Colonic mucosa (tissue), 4 donors: ENCODE measurements at places on chromosomes 1 and 21. TPM values are rescaled to one million over a fixed set of nuclear protein-coding genes. Genes with fewer than 3 reads are reported as not detected.

DNA sequence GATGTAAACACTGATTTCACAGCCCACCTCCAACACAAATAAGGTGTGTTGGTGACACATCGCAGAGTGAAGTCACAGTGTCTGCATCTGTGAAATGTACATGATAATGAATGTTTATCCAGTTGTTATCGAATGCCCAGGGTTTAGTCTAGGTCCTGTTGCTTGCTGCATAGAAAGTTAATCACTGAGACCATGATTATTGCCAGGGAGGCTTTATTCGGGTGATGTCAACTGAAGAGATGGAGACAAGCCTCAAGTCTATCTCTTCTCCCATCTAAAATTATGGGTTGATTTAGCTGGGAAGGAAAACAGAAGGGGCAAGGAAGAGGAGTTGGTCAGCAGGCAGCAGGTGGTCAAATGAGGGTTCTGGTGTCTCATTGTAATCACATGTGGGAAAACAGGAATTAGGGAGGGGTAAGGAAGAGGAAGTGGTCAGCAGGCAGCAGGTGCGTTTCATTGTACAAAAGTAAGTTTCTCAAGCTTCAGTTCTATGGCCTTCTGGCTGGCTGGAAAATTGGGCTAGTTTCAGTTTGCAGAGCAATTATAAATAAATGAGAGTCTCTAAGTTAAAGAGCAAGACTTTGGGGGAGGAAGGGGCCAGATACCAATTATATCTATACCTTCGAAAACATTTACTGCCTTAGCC, 146.3 kb upstream of the DNAH14 start:
- H3K27me3 ChIP-seq: no peaks in the 10 kb centered on the region
- peak overlapping the region; percentile 19 for H3K27ac ChIP-seq
- no peaks in the 10 kb centered on the region for H3K4me1 ChIP-seq
- DNase-seq: no peak
- no peaks in the 10 kb centered on the region for H3K36me3 ChIP-seq

- no peak overlapping the region for H3K27ac ChIP-seq
- no peaks in the 10 kb centered on the region for H3K4me1 ChIP-seq
- no peaks in the 10 kb centered on the region for H3K27me3 ChIP-seq
- no peak overlapping the region for H3K4me3 ChIP-seq
Observed at GRCh38 chr1:10599194-10599861, 124.6 kb downstream of the PEX14 start.

GRCh38 chr1:56017336-56017735, 562.0 kb downstream of the PLPP3 start:
- H3K4me1 ChIP-seq: no peaks in the 10 kb centered on the region
- no peak for DNase-seq
- no peaks in the 10 kb centered on the region for H3K36me3 ChIP-seq
- H3K4me3 ChIP-seq: no peak overlapping the region
- no peak overlapping the region for H3K27ac ChIP-seq
- H3K27me3 ChIP-seq: no peaks in the 10 kb centered on the region

DNA sequence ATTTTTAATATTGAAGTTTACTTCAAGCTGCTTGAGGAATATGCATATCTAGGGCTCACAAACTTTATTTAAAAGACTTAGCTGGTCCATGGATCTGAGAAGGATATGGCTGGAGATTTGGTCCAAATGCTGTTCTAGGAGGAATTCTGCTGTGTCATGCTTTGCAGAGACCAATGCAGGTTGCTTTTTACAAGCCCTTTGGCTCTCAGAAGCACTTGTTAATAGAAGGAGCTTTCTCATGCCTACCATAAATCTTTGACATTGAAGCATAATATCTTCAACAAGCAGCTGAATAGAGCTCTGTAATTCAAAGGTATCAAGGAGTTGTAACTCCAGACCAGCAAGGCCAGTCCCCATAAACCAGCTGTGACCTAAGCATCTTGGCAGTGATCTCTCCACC, 299.1 kb downstream of the HHAT start:
- H3K27me3 ChIP-seq: no peaks in the 10 kb centered on the region
- H3K4me3 ChIP-seq: no peak overlapping the region
- H3K4me1 ChIP-seq: no peaks in the 10 kb centered on the region
- DNase-seq: no peak
- H3K27ac ChIP-seq: no peak overlapping the region
- H3K36me3 ChIP-seq: no peaks in the 10 kb centered on the region

- no peak overlapping the region for H3K27ac ChIP-seq
- H3K4me1 ChIP-seq: no peaks in the 10 kb centered on the region
- H3K27me3 ChIP-seq: no peaks in the 10 kb centered on the region
- no peaks in the 10 kb centered on the region for H3K36me3 ChIP-seq
- DNase-seq: no peak
Observed at GRCh38 chr1:102219463-102219862, 222.7 kb upstream of the OLFM3 start.

- no peak for DNase-seq
- H3K36me3 ChIP-seq: no peaks in the 10 kb centered on the region
- H3K27ac ChIP-seq: peak overlapping the region; percentile 42
Observed at GRCh38 chr1:9164532-9164900, 35.6 kb upstream of the GPR157 start.

DNA sequence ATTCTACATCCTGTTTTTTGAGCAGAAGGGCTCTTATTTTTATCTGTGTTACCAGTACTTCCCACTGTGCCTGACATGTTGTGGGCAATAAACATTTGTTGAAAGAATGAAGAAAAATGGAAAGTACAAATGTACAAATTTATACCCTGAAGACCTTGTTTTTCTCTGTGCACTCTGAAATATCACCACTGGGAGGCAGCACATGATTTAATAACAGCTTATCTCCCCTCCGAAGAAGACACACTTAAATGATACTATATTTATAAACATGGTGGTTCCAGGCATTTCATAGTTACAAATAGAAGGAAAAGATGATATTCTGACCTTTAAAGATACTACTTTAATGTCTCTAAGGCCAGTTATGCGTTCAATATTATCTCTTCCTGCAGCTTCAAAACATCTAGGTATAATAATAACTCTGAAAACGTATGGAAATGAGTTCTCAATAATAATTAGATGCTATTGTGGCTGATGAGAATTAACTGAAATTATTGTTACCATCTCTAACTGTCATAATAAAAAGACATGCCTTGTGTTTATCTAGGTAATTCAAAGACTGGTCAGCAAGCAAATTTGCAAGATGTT, 12.8 kb downstream of the DYNLT5 start:
- H3K4me3 ChIP-seq: no peak overlapping the region
- no peaks in the 10 kb centered on the region for H3K4me1 ChIP-seq
- H3K27ac ChIP-seq: no peak overlapping the region
- DNase-seq: peak; percentile 59
- H3K27me3 ChIP-seq: no peaks in the 10 kb centered on the region

GRCh38 chr1:236280438-236281197, 1.1 kb downstream of the ERO1B start:
- peak; percentile 23 for DNase-seq
- no peak overlapping the region for H3K27ac ChIP-seq
- H3K36me3 ChIP-seq: no peaks in the 10 kb centered on the region
- H3K27me3 ChIP-seq: no peaks in the 10 kb centered on the region
- peak overlapping the region; percentile 90 for H3K4me3 ChIP-seq

- H3K4me3 ChIP-seq: no peak overlapping the region
- no peaks in the 10 kb centered on the region for H3K27me3 ChIP-seq
- no peak overlapping the region for H3K27ac ChIP-seq
Observed at GRCh38 chr1:200673952-200674823, 4.5 kb upstream of the DDX59 start.

- peak overlapping the region; percentile 50 for H3K27ac ChIP-seq
- DNase-seq: no peak
- peak overlapping the region; percentile 18 for H3K4me3 ChIP-seq
Observed at GRCh38 chr21:38925923-38926322, 120.2 kb downstream of the ETS2 start.

DNA sequence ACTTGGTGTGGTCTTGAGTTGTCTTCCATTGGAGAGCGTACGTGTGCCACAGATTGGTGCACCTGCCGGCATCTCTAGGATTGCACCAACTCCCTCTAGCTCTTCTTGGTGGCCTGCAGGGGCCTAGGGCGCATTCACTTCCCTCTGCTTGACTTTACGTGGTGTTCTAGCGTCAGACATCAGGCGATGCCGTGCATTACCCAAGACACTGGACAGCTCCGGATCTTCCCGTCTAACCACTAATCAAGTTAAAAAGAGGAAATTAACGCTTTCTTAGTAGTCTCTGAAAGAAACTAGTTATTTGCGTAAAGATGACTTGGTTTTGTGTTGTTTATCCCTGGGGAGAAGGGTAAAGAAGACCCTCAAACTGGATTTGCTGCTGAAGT, 510 bp upstream of the IL10RB start:
- H3K4me3 ChIP-seq: peak overlapping the region; percentile 91
- H3K4me1 ChIP-seq: peaks cover 5% of the 10 kb centered on the region
- peak; percentile 50 for DNase-seq
- H3K36me3 ChIP-seq: no peaks in the 10 kb centered on the region

- H3K4me3 ChIP-seq: peak overlapping the region; percentile 100
- peak overlapping the region; percentile 95 for H3K27ac ChIP-seq
- no peaks in the 10 kb centered on the region for H3K36me3 ChIP-seq
- no peaks in the 10 kb centered on the region for H3K4me1 ChIP-seq
Observed at GRCh38 chr1:147243228-147243685, 773 bp downstream of the CHD1L start.

GRCh38 chr1:78297836-78298235, 192.9 kb upstream of the PTGFR start:
- no peak overlapping the region for H3K27ac ChIP-seq
- no peak overlapping the region for H3K4me3 ChIP-seq

- H3K4me1 ChIP-seq: no peaks in the 10 kb centered on the region
- no peaks in the 10 kb centered on the region for H3K36me3 ChIP-seq
- no peak overlapping the region for H3K27ac ChIP-seq
- no peak for DNase-seq
- H3K27me3 ChIP-seq: no peaks in the 10 kb centered on the region
Observed at GRCh38 chr1:60878323-60878722, 204.0 kb upstream of the NFIA start.

DNA sequence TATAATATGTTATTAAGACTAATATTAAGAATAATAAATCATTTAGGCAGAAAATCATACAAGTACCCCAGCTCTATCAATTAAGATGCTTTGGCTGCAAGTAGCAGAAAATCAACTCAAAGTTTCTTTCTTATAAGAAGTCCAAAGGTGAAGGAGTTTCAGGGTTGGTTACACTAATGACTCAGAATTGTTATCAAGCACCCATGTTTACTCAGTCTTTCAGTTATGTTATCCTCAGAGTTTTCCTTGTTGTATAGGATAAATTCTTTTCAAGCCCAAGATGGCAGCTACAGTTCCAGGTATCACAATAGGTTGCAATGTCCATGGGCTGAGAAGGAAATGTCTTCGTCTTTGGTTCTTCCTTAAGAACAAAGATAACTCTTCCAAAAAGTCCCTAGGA, 163.6 kb downstream of the TNFSF18 start:
- H3K36me3 ChIP-seq: no peaks in the 10 kb centered on the region
- DNase-seq: no peak
- H3K27ac ChIP-seq: no peak overlapping the region
- no peak overlapping the region for H3K4me3 ChIP-seq
- no peaks in the 10 kb centered on the region for H3K4me1 ChIP-seq

DNA sequence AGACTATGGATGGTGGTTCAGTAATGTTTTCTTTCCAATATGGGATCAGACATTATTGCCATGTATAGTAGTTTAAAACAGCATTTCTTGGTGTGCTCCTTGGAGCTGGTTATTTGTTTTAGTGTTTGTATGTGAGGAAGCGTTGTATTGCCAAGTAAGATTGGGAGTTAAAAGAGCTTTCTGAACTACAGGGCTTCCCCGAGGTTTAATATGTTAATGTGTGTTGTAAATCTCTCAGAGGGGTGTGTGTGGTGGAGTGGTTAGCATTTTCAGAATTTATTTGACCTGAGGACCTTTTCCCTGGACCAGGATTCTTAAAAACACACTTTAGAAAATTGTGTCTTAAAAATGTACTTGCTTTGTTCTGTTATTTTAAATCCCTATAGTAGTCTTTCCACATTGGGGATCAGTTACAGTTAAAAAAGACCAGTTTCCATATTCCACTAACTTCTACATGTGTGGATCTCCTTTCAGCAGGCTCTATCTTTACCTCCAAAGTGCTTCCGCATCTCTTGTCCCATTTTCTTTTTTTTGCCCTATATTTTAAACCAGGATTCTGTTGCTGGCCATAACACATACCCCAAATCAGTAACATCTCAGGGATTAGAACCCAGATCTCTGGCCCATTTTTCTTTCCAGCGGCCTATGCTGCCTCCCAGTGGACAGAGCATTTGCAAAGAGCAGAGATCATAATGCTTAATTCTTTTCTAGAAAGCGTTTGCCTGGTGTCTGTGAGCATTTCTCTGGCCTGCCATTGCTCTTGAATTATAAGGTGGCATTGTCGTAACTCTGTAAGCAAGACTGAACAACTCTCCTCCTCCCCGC, 58.6 kb downstream of the PBX1 start:
- peaks cover 10% of the 10 kb centered on the region for H3K4me1 ChIP-seq
- no peak overlapping the region for H3K4me3 ChIP-seq
- H3K36me3 ChIP-seq: no peaks in the 10 kb centered on the region
- no peaks in the 10 kb centered on the region for H3K27me3 ChIP-seq
- H3K27ac ChIP-seq: no peak overlapping the region

DNA sequence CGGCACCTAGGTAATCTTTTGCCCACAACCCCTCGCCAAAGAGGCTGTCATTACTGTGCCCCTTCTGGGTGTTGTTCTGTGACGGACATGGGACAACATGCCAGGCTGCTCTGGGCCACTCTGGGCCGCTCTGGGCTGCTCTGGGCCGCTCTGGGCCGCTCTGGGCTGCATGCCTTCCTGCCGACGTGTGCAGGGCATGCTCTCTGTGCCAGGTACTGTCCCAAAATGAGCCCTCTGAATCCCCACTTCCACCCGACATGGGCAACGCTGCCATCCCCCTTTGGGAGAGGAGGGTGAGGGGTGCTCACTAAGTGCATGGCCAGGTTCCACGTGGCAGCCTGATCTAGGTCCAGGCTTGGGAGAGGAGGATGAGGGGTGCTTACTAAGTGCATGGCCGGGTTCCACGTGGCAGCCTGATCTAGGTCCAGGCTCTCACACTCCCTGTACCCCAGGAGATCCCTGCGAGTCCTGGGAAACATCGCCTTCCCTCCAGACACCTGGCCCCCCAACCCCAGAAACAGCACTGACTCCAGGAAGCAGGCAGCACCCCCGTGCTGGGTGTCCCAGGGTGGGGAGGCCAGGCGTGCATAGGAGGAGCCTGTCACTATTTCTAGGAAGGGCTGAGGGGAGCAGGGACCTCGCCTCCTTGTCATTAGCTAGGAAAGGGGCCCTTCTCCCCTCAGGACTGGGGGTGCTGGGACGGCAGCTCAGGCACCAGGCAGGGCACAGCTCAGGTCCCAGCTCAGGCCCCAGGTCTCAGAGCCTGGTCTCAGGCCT, 16.5 kb downstream of the TTC34 start:
- no peak overlapping the region for H3K27ac ChIP-seq
- no peak for DNase-seq
- H3K4me3 ChIP-seq: no peak overlapping the region
- H3K36me3 ChIP-seq: no peaks in the 10 kb centered on the region
- no peaks in the 10 kb centered on the region for H3K4me1 ChIP-seq

The ZRANB2 gene
- 86.7 TPM for total RNA-seq

The GBP7 gene
- not detected for total RNA-seq

The HLX gene
- total RNA-seq: 6.2 TPM

The BRDT gene
- not detected for total RNA-seq

The CAMK2N1 gene
- total RNA-seq: 182 TPM

The UBXN10 gene
- 3.5 TPM for total RNA-seq

The GJA8 gene
- total RNA-seq: not detected
